ENCODE measurements at places on chromosomes 4 and X.

DNA sequence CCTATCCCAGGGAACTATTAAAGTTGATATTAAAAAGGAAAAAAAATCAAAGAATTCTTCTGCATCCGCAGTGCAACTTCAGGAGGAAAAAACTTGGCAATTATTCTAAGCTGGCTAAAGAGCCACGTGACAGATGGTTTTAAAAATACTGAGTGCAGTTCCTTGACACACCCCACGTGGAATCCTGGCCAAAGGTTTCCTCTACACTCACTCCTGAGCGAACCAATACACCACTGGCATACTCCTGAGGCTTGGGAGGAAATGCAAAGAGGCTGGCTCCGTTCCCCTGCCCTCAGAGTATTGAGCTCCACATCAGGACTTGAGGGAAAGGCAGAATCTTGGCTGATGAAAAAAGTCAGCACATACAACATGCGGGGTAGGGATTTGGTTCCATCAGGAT lies 133.8 kb upstream of the ATP6AP2 start:
- DNase-seq = no peak

DNA sequence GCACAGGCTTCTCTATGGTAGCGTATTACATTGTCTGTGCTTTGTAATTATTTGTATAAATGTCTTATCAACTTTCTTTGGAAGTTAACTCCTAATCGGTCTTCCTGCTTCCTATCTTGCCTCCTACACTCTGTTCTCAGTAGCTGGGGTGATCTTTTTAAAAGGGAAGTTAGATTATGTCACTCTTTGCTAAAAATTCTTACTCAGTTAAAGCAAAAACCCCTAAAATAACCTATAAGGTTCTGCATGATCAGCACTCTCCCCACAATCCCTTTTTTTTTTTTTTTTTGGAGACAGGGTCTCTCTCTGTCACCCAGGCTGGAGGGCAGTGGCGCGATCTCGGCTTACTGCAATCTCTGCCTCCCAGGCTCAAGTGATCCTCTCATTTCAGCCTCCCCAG lies 2.6 kb upstream of the PRPS1 start:
- no peak for DNase-seq

DNA sequence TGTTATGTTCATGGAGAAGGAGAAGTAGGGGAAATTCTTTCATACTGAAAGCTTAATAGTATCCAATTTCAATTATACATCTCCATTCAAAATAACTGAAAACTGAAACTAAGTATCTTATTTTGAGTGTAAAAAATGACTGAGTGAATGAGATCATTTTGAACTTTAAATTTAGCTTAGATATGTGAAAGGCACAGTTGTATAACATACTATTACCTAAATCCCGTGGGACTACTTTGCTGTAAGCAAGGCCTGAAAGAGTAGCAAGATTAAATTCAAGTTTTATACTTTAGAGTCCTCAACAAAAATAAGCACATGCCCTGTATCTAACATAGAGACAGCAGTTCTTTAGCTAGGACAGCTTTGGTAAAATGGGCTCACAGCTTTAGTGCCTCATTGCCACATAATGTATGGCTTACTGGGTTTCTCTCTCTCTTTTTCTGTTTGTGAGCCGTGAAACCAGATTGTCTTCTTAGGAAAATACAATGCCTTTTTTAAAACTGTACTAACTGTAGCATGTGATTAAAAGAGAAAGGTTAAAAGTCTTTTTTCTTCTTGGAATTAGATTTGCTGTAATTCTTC lies 43.2 kb downstream of the GSTCD start:
- DNase-seq = no peak

DNA sequence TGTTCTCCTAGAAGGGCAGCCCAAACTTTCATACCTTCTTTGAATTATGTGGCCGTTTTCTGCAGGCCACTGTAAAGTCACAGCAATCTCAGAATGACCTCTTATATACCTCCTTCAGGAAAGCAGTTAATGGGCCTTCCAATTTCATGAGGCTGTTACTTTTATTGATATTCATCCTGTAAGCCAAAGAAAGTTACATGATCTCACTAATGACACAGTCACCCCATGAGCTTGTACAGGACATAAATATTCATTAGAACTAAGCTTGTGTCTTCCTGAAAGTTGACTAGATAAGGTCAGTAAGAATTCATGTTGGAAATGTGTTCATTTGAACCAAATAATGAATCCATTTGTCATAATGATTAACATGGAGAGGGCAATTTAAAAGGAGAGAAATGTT lies 283.1 kb upstream of the NWD2 start:
- DNase-seq = no peak

DNA sequence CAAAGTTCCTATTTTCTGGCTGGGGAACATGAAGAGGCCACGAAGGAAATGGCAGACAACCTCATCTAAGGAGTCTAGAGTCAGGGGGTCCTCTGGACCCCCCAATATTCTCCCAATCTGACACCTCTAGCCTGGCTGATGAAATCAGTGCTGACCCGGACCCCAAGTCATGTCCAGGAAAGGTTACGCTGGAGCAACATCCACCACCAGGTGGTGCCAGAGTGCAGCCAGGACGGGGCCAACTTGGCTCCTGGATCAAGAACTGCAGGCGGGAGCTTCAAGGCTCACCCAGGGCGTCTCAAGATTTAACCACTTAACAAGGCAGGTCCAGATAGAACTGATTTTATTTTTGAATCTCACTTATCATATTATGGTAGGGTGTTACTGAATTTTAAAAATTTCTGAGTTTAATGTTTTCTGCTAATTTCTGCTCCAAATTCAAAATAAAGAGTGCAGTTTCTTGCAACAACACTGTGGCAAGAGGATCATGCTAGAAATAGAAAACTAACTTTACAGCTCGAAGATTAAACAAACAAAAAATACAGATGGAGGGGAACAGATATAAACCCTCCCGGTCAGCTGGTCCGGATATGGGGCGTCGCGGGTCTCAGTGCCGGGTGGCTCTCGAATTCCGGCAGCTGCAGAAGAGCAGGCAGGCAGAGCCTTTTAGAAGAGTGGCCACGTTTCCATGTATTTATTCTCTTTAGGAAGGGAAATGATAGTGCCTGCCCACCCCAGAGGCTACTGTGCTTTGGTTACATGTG lies 135.5 kb downstream of the AFAP1 start:
- DNase-seq = peak; percentile 72

Measured in stimulated activated CD4-positive, alpha-beta T cell treated with anti-CD3 and anti-CD28 coated beads, Interleukin-4, amount 100 ng/mL, for 4 hours (primary cell).